ENCODE measurements at places on chromosomes 1 and 21.

DNA sequence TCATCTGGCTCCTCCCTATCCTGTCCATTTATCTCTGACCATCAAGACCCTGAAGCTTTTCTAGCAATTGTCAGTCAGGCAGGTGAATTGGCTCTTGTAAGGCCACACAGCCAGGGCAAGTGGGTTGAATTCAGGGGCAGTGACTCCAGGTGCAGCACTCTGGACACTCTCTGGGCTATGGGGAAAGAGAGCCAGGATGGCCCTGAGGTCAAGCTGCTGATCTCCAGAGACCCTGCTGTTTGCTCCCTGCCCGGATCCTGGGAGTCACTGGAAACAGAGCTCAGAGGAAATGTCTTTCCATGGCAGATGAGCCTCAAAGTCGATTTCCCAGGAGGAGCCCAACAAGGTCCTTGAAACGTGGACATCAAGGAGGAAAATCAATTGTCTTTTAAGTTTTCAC lies 184.4 kb downstream of the C1orf94 start:
- no peak for DNase-seq

DNA sequence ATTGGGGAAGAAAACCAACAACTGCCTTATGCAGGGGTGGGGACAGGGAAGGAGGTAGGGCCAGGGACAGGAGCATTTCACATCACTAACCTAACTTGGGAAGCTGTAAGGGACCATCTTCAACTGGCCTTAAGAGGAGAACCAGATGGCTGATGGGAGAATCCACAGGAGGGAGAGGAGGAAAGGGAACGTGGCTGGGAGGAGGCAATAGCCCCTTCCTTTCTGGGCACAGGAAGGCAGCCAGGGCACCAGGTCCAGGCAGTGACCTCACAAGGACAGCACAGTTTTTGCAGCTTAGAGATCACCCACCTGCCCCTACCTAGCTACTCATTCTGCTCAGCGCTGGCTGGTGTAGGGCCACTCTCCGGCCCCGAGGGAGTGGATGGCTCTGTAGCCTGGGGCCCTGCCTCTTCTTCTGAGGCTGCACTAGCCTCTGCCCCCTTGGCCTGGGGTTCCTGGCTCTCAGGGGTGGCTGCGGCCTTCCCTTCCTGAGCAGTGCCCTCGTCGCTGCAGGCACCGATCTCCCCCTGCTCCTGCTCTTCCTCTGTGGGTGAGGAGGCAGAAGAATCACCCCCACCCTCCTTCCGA lies 1.7 kb downstream of the MARCKSL1 start:
- no peak for DNase-seq

DNA sequence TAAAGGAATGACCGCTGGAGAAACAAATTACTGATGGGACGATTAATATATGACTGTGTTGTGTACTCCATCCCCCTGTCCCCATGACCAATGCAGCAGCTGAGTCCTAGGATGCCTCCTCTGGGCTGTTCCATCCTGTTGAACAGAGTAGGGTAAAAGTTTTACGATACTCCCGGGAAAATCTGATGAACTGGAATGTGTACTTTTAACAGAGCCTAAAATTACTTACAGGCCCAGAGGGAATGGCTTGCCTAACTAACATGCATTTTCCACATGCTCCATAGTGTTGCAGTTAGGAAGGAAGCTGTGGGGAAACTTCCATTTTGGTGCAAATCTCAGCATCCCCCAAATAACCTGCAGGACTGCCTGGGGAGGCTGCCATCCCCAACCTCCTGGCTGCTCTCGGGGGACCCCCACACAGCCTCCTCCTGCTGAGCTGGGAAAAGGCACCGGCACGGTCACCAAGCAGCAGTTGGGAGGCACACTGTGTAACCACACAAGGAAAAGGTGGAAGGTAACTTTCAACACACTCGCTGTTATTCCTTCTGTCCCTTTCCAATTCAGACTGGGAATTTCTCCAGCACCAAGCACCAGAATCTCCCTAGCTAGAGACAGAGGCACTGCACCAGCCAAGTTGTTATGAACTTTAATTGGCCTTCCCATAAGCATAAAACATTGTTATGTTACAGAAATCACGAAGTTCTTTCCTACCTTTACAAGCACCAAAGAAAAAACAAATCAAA lies 97.2 kb downstream of the BCAR3 start:
- no peak for DNase-seq

DNA sequence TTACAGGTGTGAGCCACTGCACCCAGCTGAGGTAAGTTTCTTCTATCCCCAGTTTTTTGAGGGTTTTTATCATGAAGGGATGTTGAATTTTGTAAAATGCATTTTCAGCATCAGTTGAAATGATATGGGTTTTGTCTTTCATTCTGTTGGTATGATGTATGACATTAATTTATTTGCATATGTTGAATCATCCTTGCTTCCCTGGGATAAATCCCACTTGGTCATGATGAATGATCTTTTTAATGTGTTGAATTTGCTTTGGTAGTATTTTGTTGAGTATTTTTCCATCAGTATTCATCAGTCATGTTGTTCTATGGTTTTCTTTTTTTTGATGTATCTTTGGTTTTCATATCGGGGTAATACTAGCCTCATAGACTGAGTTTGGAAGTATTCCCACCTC lies 141.0 kb downstream of the RPS6KC1 start:
- no peak for DNase-seq

DNA sequence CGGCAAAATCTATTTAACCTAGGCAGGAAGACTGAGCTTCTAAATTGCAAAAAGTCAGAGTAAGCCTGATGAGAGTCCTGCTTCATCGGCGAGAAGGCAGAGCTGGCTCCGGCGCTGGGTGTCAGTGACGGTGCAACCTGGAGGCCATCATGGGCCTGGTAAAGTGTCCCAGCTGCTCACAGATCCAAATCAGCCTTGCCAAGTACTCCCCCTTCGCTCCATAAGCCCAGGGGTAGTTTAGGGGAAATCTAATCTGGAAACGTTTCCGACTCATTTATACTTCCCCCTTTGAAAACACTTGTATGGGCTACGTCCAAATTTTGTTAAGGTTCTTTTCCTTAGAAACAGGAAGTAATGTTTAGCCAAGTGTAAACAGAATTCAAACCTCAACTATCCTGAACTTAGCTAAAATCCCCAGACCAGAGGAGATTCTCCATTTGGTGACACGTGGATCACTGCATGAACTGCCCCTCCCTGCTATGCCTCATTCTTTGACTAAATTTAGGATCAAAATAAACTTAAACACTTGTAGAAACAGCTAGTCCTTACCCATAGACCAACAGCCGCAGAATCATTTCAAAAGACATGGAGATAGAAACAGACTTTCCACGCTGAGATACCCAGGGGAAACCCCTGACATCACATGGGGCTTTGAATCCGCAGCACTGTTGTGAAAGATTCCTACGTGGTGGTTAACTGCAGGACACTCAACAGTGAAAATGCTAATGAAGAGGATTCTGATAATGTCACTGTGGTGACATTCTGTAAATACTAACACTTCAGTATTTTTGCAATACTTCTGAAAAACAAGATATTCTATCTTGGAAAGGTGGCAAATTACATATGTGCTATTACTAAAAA lies 172.7 kb downstream of the TGFBR3 start:
- DNase-seq: no peak

DNA sequence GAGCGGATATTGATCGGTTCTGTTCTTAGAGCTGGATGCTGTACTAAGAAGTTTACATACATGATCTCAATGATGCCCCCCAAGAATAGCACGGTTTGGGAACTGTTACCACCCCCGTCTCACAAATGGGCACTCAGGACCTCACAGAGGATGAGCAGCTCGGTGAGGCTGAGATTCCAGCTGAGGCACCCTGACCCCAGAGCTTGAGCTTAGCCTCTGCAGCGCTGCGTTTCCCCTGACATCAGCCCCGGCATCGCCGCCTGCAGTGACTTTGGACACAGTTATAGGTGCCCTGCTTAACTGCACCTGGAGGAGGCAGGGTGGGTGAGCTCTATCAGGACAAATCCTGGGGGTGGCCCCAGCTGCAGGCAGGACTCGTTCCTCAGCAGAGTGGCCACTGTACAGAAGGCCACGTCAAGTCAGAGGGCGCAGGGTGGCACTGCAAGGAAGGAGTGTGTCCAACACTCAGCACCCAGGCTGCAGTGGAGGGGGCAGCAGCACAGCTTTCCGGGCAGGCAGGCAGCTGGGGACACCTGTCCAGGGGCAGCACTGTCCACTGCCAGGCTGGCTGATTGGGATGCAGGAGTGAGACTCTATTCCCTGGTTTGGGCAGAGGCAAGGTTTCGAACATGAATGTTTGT lies 65.8 kb upstream of the ABCG1 start:
- DNase-seq: no peak

DNA sequence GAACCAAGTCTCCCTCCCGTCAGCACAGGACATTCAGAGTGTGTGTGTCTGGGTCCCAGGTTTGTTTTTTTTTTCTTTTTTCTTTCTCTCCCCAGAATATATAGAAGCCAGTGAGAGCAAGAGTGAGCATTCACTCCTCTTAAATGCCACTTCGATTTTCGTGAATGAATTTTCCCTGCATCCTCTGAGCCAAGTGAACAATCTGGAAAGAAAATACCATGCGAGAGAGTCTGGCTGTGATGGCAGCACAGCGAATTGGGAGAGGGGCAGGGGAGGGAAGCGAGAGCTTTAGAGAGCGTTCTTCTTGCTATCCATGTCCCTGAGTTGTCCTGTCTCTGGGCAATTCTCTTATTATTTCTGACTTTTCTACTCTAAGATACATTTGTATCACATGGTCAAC lies 76.0 kb upstream of the RAB3GAP2 start:
- no peak for DNase-seq

GRCh38 chr21:25878344-25878743 lies 143.6 kb downstream of the GABPA start:
- DNase-seq: peak; percentile 9

GRCh38 chr1:70024272-70024671 lies 181.1 kb downstream of the LRRC40 start:
- no peak for DNase-seq

GRCh38 chr1:11514366-11514765 lies 35.4 kb downstream of the DISP3 start:
- no peak for DNase-seq

DNA sequence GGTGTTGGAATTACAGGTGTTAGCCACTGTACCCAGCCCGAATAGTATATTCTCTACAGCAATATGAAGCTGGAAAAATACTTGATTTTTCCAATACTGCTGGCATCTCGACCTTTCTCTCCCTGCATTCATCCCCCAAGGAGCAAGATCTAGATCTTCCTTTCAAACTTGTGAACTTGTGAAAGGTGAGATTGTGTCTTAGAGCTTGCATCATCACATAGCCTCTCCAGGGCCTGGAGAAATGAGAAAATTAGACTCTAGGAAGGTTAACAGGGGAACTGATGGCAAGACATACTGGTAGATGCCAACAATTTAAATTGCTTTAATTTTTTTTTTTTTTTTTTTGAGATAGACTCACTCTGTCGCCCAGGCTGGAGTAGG lies 2.1 kb downstream of the PRUNE1 start:
- DNase-seq: no peak

DNA sequence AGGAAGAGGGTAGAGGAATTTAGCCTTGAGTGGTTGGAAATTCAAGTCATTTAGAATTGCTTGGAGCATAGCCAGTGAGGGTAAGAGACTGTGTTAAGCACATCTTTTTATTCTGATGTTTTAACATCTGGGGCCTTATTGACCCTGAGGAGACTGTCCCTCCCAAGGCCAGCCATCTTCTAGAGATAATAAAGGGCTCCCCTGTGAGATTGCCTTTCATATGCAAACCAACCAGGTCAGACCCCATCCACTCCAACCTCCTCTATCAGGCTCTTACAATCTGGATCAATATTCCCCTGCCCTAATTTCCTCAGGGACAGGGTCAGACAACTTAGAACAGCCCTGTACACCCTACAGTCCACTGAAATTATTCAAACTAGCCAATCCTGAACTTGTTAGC lies 93.8 kb downstream of the ATP1B1 start:
- DNase-seq: no peak

- no peak for DNase-seq
These were observed 1.6 kb upstream of the AGT start for GRCh38 chr1:230715510-230715909.

GRCh38 chr1:203378556-203379245 lies 27.8 kb upstream of the FMOD start:
- DNase-seq: no peak

- no peak for DNase-seq
These were observed 104.0 kb downstream of the PAX7 start for GRCh38 chr1:18734461-18735223.

DNA sequence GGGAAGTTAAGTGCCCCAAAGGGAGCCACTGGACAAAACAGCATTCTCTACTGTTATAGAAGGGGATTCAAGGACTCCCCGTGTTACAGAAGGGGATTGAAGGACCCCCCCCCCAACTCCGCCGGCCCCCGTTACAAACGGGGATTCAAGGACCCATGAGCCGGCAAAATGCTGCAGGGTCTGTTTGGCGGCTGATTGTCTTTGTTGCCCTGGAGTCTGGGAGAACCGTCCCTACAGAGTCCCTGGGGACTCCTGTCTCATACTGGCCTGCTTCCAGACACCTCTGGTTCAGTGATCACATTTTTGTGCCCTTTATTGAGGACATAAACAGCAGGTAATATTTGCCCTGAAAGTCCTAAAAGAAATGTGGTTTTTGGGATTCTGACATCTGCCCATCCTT lies 96.4 kb downstream of the SYF2 start:
- no peak for DNase-seq

DNA sequence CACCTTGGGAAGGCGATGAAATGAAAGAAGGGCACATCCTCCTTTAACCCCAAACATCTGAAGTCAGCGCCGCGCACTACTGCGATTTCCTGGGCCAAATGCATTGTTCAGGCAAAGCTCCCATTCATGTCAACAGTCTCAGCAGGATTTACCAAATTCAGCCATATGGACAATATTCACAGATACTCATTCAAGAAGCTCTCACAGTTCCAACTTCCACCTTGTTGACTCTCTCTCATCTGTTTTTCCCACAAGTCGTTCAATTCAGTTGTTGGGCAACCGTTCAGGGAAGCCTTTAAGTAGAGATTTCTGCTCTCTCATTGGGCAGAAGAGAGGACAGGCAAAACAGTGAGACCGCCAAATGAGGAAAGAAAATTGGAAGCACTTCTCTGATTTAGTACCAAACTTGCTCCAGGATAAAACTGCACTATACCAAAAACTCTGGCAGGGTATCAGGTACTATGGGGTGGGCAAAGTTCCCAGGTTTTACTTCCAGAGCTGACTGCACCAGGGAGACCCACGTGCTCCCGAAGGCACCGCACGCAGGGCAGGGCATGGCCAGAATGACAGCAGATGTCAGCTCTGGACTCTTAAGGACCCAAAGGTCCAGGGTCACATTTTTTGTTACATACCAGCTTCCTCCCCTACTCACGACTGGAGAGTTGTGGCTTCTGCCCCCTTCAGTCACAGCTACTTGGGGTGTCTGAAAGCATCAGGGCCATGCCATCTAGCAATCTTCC lies 668.8 kb downstream of the KIF26B start:
- no peak for DNase-seq

DNA sequence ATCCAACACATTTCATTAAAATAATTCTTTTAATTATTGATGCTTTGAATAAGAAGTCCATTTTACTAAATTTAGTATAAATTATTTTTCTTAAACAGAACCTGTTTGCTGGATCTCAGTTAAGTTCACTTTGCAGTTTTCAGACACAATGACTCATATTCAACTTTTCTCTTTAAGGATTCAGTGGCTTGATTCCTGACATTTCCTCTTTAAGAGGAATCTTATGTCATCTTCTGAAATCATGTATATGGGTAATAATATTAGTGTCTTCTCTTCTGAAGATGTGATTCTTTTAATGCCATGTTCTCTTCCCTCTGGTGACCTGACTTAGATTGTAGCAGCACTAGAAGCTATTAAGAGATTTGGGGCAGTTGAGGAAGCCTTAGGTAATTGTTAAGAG lies 12.6 kb downstream of the CREG1 start:
- no peak for DNase-seq
